ENCODE measurements at places on chromosomes 6 and 20.

GRCh38 chr20:2042400-2042799 is 48.5 kb upstream of the PDYN start:
- no peak for DNase-seq

- DNase-seq: no peak
These were observed 5.6 kb downstream of the NR2E1 start for GRCh38 chr6:108171291-108171917.

DNA sequence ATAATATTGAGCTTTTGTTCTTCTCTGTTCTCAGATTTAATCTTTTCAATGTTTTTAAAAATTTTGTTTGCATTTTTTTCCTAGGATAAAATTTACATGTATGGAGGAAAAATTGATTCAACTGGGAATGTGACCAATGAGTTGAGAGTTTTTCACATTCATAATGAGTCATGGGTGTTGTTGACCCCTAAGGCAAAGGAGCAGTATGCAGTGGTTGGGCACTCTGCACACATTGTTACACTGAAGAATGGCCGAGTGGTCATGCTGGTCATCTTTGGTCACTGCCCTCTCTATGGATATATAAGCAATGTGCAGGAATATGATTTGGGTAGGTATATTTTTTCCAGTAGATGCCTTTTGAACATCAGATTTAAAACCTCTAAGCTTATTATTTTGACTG is 89.8 kb downstream of the ATRN start:
- no peak for DNase-seq

DNA sequence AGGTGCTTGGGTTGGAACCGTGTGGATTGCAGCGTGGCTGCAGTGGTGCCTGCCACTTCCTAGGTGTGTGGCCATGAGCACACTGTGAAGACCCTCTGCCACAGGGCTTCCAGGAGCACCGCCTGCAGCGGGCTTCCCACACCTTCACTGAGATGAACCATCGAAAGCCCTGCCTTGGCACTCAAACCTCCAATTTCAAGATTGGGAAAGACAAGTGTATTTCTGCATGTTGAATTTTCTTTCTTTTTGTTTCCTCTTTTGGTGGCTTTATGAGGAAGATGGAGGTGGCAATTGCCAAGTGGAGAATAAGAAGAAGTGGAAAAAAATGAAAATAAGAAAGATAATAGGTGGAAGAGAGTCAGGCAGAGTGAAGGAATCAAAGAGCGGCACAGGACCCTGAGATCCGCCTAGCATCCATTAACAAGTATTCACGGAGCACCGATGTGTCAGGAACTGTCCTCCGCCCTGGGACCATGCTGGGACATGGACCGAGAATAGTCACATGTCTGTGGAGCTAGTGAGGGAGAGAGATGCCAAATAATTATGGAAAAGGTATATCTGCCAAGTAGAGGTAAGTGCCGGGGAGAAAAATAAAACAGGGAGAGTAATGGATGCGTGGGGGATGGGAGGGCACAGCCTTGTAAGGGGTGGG is 159.9 kb downstream of the BCAS1 start:
- DNase-seq: no peak

GRCh38 chr20:11076434-11077105 is 402.8 kb upstream of the JAG1 start:
- no peak for DNase-seq

DNA sequence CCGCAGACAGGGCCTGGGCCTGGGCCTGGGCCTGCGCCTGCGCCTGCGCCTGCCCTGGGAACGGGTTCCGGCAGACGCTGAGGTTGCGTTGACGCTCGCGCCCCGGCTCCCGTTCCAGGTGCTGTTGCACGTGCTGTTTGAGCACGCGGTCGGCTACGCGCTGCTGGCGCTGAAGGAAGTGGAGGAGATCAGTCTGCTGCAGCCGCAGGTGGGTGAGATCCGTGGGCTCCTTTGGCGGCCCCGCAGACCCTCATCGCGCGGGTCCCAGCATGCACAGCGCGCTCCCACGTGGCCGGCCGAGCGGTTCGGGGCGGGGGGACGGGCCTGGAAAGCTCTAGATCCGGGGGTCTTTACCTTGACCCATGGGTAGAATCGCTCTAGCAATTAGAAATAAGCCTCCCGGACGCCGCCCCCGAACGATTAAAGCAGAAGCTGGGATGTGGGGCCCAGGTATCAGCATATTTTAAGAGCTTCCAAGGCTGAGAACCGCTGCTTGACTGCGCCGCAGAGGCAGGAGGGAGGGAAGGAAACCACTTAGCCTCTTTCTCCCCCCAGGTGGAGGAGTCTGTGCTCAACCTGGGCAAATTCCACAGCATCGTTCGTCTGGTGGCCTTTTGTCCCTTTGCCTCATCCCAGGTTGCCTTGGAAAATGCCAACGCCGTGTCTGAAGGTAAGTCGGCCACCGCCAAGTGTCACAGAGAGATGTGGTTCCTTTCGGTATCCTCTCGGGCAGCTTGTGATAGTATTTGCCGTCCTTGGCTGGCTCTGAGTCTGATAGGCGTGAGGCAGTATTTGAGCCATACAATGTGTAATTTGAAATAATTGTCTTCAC is 508 bp downstream of the NOP56 start:
- DNase-seq: no peak

GRCh38 chr6:24899997-24900325 is 35.8 kb downstream of the RIPOR2 start:
- DNase-seq: no peak

DNA sequence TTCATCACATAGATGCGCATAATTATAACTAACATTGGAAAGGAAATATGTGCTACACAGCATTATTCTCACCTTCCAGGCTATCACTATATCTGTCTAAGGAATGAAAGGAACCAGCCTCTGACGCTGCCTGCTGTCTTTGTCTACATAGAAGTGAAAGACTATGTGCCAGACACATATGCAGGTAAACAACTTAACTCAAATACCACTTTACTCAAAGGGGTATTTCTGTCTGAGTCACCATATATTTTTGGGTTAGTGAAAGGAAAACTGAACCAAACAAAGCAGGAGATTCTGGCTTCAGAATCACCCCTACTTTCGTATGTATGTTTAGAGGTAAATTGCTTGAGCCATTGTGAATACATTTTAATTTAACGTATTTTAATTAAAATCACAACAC is 328.6 kb upstream of the PLCB4 start:
- DNase-seq: no peak

DNA sequence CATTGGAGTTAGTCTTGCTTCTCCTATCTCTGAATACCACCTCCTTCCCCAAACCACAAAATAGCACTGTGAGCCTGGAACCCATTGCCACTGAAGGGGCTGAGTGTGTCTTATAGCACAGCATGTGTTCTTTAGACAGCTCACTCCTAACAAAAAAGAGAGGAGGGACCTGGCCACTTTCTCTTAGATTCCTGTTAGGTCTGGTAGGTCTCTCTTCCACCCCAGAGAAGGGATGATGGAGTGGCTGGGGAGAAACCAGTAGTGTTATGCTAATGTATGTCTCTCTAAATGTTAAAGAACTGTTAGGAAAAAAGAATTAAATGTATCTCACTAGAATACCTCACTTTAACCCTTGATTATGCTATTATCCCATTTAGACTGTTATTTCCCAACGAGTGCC is 340.3 kb downstream of the EPHA7 start:
- no peak for DNase-seq

DNA sequence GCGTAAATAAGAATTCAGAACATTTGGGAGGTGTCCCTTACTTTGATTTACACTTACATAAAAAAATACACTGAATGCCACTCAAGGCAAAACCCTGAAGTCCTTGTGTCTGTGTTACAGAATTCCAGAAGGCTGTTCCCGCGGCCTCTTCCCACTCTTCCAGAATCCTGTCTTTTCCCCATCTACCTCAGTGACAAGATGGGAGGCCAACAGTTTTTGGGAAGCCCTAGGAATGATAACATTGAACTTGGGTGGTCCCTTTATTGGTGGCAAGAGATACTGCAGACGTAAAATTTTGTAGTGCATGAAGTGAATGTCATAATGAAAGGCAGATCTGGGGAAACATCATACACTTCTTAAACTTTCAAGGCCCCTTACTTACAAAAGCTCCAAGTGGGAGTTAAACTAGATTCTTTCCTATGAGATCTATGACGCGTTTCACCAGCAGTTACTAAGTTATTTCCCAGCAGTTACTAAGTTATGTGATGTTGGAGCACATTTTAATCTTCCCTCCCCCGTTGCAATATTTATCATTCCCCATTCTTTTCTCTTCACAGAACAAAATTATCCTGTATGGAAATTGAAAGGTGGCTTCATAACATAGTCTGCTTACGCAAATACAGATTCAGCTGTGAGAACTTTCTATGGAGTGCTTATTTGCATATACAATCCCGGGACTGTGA is 79.5 kb downstream of the BCAS1 start:
- DNase-seq: no peak

GRCh38 chr6:11418290-11418905 is 119.2 kb upstream of the TMEM170B start:
- no peak for DNase-seq

GRCh38 chr20:7879883-7880282 is 60.4 kb downstream of the HAO1 start:
- no peak for DNase-seq

DNA sequence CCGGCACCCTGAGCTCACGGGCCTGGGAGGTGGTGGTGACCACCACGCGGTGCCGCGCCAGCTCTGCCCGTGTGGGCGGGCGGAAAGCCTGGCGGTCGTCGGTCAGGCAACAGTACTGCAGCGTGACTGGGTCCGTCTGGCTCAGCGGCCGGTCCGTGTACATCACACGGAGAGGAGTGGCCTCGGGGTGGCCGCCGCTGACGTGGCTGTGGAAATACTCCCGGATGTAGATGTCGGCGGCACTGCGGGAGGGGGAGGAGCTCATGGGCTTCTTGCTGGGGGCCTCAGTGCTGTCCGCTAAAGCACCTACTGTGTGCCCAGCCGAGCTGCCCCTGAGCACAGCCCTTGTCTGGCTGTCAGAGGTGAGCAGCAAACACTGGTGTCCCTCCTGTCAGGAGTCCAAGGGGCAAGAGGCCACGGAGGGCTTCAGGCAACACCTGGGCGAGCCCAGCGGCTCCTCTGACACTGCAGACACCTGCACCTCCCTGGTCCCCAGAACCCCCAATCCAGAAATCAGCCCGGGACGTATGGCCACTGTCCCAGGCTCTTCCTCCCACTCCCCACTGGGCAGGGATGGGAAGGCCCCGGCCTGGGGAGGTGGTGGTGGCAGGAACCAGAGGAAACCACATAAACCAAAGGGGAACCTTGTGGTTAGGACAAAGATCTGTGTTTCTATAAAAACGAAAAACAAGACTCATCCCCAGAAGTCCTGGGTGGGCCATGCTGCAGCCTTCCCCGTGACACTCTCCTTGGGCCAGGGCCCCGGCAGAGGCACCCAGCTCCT is 6.5 kb downstream of the HELZ2 start:
- peak; percentile 75 for DNase-seq

GRCh38 chr6:168179702-168180382 is 100.8 kb upstream of the FRMD1 start:
- DNase-seq: peak; percentile 79

DNA sequence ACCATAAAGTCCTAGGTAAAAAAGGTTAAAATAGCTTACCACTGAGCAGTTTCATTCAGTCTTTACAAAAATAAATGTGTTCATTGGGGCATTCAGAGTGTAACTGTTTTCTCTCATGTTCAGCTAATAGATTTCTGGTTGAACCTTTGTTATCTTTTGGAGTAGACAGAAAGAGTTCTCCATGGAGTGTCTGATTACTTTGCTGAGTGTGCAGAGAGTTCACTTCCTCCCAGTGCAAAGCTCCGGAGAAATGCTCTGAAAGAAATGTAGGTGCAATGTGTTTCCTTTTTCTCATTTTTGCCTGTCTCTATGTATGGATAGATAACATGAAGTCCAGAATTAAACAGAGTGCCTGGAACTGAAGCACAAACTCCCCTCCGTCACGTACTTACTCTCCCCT is 52.6 kb downstream of the JAG1 start:
- DNase-seq: no peak

DNA sequence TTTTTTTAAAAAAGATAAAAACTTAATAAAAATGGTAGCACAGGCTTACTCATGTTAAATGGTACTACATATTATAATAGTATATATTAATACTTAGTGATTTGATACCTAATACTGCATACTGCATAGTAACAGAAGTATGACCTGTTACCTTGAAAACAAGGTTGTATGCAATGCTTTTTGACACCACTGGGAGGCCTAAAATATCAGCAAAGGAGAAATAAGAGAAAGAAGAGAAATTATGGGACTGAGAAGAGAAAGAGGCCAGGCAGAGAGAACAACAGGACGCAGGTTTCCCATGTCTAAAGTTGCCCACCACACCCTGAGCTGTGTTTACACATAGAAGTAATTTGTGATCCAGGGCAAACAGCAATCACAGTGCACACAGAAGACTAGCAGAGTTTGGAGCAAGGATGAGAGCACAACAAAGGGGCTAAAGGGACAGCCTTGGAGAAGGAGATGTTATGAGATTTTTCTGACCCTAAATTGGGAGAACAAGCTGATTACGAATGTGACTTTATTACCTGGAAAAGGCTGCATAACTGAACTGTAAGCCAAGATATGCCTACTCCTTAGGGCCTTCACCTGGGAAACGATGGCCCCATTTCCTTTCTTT is 73.2 kb downstream of the ROS1 start:
- no peak for DNase-seq

DNA sequence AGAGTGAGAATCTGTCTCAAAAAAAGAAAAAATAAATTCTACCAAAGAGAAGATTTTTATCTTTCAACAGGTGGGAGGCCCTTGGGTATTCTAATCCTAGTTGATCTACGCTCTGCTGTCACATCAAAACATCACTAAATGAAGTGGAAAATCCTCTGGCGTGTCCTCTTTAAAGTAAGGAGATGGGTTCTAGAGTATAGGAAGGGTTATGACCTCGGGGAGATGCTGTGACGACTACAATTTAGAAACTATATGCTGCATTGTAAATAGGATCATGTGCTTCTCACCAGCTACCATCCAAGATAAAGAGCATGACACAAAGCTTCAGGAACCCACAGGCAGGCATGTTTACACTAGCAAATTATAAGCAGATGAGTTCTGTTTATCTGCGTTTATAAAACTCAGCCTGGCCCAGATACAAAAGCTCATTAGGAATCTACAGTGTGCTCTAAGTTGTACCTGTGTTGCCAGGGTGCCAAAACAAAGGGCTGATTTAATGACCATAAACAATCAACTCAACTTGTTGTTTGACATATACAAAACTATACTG is 197.1 kb upstream of the PLN start:
- DNase-seq: no peak

- no peak for DNase-seq
These were observed 228.1 kb downstream of the PAX1 start for GRCh38 chr20:21933526-21933925.

- DNase-seq: no peak
These were observed 28.5 kb downstream of the ERMARD start for GRCh38 chr6:169779896-169780295.

GRCh38 chr20:12965212-12965869 is 43.4 kb upstream of the SPTLC3 start:
- no peak for DNase-seq

GRCh38 chr6:125789167-125789566 is 1.6 kb upstream of the NCOA7 start:
- DNase-seq: no peak

DNA sequence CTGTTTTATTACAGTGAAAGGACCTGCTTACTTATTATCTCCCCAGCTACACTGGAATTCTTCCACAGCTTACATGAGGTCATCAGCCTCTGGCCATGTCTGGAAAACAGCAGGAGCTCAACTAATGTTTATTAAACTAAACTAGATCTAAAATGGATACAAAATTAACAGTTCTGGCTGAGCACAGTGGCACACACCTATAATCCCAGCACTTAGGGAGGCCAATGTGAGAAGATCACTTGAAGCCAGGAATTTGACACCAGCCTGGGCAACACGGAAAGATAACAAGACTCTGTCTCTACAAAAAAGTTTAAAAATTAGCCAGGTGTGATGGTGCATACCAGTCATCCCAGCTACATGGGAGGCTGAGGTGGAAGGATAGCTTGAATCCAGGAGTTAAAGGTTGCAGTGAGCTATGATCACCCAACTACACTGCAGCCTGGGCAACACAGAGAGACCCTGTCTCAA is 220.8 kb upstream of the MARCKS start:
- no peak for DNase-seq
